Cerebellum (tissue), 4 donors: ENCODE measurements at places on chromosomes 11 and 22. TPM values are rescaled to one million over a fixed set of nuclear protein-coding genes. Genes with fewer than 3 reads are reported as not detected.

Gene RASSF10
- 7.2 TPM for total RNA-seq

Gene GGTLC3
- total RNA-seq: not detected

Gene DEUP1
- total RNA-seq: 0.82 TPM

Gene OR5L1
- not detected for total RNA-seq

Gene MUC5AC
- under 0.01 TPM for total RNA-seq

Gene MYBPC3
- 0.18 TPM for total RNA-seq

Gene ARHGAP42
- total RNA-seq: 21.4 TPM

Gene SLC15A3
- 3.3 TPM for total RNA-seq

Gene HOATZ
- not detected for total RNA-seq

Gene HORMAD2
- 0.27 TPM for total RNA-seq

Gene PRAME
- not detected for total RNA-seq

Gene YAP1
- total RNA-seq: 41.6 TPM

Gene C22orf42
- 1.6 TPM for total RNA-seq

Gene MRGPRX3
- not detected for total RNA-seq

Gene ZNF214
- total RNA-seq: 13.1 TPM
